ENCODE measurements at places on chromosomes 3 and 15.

GRCh38 chr3:190306026-190306425 is 16.2 kb downstream of the CLDN1 start:
- no peak for DNase-seq

- no peak for DNase-seq
Observed at GRCh38 chr3:11671648-11672100, 28.0 kb upstream of the VGLL4 start.

DNA sequence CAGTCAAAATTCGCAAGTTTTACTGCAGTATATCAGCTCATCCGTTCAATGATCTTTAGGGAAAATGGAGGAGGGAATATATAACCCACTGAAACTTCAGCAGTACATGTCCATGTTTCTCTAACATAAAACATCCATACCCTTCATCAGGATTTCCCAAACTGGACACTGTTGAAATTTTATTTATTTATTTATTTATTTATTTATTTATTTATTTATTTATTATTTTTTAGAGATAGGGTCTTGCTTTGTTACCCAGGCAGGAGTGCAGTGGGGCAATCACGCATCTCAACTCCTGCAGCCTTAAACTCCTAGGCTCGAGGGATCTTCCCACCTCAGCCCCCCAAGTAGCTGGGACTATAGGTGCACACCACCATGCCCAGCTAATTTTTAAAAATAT is 14.8 kb upstream of the HLTF start:
- no peak for DNase-seq

DNA sequence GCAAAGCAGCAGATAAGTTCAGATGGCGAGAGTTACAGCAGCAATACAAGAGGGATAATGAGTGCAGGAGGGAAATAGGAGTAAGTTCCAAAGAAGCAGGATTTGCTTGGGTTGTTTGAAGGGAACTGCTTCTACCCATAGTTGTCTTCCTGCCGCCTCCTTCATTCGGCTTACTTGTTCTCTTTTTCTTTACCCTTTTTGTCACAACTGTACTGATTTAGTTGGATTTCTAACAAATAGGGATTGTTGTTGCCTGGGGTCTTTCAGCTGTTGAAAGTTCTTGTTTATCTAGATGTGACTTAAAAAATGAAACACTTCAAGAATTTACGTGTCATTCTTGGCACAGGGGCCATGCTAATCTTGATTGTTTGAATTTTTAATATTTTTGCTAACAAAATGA is 25.9 kb downstream of the MORF4L1 start:
- DNase-seq = no peak

DNA sequence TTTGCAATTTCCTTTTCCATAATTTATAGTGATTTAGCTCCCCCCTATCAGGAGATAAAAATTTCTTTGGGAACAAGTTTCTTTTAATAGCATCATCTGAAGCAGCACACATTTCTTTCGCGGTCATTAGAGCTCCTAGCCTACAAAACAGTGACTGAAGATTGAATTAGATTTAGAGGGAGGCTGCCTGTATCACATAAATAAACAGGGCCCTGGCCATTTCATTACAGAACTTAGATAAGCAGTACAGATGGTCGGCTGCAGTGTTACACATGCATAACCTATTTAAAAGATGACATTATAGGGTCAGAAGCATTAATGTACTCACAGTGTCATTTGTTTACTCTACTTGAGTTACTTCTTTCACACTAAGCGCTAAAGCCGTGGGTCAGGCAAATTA is 81.4 kb upstream of the SLC25A26 start:
- no peak for DNase-seq

DNA sequence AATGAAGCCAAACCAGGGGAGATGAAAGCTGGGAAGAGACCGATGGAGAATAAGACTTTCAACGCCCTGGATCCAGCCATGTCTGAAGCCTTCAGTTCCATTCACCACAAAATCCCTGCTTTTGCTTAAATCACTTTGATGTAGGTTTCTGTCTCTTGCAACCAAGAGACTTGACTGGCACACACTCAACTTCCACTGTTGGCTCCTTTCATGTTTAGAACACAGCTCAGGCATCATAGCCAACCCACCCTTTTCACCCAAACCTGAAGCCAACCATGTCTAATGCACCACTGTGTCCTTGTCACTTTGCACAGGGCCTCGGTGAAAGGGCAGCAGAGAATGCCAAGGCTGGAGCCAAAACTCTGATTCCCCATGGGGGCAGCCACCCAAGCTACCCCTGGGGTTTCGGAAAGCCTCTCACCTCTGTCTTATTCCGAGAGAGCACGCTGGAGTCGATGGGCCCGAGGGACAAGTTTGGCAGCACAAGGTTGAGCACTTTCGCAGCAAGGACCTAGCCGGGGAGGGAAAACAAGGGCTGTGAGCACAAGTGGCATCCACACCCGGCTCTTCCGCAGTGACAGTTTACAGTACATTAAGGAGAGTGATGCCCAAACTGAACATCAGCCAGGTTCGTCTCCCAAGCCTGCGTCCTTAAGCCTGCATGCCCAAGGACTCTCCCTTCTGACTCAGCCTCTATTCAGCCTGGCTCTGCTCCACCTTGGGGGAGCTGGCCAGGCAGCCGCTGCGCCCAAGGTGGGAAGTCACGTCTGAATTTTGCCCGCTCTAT is 37.6 kb downstream of the ABTB1 start:
- no peak for DNase-seq

- DNase-seq = no peak
Observed at GRCh38 chr3:71817262-71817661, 32.3 kb upstream of the PROK2 start.

- DNase-seq = no peak
Observed at GRCh38 chr3:58657571-58658141, 8.9 kb downstream of the FAM3D start.

- no peak for DNase-seq
Observed at GRCh38 chr3:182105875-182106274, 394.1 kb downstream of the SOX2 start.

- DNase-seq = no peak
Observed at GRCh38 chr15:93206893-93207292, 117.9 kb upstream of the RGMA start.

GRCh38 chr3:161070980-161071663 is 34.0 kb downstream of the B3GALNT1 start:
- no peak for DNase-seq

All from stimulated activated CD8-positive, alpha-beta memory T cell treated with anti-CD3 and anti-CD28 coated beads, Interleukin-4, amount 100 ng/mL, for 1 hour (primary cell).